Omental fat pad (tissue), 4 donors: ENCODE measurements at places on chromosomes 5 and 9. TPM values are rescaled to one million over a fixed set of nuclear protein-coding genes. Genes with fewer than 3 reads are reported as not detected.

ZBTB26 gene
- 3.1 TPM for total RNA-seq

- no peak for DNase-seq
Observed at GRCh38 chr9:35335164-35335563, 154.7 kb upstream of the RUSC2 start.

MATR3 gene
- 222 TPM for total RNA-seq

- peak; percentile 37 for DNase-seq
Observed at GRCh38 chr5:143402553-143403333, 743 bp downstream of the NR3C1 start.

SLC45A2 gene
- not detected for total RNA-seq

DNA sequence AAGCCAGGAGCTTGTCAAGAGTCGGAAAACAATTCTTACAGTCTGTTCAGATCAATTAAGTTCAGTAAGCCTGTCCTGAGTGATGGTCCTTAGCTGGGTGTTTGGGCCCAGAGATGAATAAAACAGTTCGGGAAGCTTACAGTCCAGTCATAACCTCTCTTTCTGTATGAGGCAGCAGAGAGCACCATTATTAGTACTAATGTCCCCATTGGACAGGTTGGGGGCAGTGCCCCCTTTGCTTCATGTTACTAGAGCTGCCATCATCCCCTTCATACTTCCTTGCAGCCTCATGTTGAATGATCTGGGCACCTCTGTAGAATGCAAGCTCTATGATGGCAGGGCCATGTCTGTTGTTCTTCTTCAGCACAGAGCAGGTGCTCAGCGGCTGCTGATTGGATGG is 9.8 kb downstream of the DOCK2 start:
- no peak for DNase-seq

DNA sequence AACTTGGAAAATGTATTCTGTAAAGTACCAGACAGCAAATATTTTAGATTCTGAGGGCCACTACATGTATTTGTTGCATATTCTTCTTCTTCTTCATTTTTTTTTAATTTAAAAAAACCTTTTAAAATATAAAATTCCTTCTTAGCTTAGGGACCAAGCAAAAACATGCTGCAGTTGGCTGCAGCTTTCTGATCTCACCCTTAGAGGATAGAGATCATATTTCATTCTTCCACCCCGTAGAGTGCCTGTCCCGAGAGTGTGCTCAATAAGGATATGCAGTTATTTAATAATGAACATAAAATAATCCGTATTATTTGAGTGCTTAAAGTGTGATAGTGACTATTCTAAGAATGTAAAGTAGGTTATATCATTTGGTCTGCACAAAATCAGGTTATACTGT is 204.2 kb upstream of the CD180 start:
- no peak for DNase-seq

DNA sequence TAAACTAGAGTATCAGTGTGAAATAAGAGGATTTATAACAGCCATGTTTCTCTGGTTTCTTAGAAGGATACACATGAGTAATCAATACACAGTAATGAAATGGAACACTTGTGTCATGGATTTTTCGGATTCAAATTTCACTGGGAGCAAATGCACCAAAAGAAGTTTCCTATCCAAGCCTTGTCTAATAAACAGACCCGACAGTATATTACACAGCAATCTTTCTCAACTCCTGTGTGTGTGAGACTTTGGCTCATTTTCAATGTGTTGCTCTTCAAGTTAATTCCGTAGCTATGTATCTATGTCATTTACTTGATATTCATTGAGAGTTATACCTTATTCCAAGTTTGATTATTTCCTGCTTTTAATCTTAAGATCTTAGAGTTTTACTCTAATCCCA is 930.2 kb downstream of the MAT2B start:
- DNase-seq = no peak

GPX8 gene
- total RNA-seq = 30.9 TPM

NEUROG1 gene
- total RNA-seq = not detected

GRCh38 chr9:38244971-38245370 is 147.5 kb upstream of the ALDH1B1 start:
- no peak for DNase-seq

CDH9 gene
- not detected for total RNA-seq

GRCh38 chr5:130955041-130955440 is 210.0 kb downstream of the HINT1 start:
- DNase-seq = no peak

ECM2 gene
- 51.0 TPM for total RNA-seq

DNA sequence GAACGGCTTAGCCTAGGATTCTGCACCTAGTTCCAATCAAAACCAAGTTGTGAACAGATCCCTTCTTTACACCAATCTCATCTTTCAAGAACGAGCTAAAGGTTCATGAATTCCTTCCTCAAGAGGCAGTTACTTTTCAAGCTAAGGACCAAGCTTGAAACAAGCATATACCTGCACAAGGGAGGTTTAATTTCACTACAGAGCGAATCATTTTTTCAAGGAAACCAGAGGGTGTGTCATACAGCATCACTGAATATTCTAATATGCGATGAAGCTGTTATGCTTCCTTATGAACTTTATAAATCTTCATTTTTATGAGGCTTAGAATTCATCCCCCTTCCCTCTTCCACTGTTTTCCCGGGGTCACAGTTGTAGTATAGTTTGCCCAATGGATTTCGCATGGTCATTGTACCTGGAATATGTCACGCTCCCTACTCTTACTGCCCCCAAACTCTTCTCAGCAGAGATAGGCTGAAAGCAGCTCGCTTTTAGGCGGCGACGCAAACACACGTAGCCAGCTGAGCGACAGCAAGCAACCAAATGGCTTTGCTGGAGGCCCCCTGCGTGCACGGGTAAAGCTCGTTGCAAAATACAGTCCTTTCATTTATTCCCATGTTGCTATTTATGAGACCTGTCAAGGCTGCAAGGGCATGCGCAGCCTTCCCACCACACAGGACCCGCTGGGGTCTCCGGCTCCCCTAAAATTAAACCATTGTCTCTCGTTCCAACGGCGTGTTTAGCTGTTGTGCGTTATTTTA is 832 bp downstream of the LMBRD2 start:
- no peak for DNase-seq

- DNase-seq = no peak
Observed at GRCh38 chr5:154166901-154167791, 23.4 kb upstream of the GALNT10 start.

SARDH gene
- 1.4 TPM for total RNA-seq

- DNase-seq = no peak
Observed at GRCh38 chr5:135342551-135342875, 56.5 kb downstream of the MACROH2A1 start.

DND1 gene
- total RNA-seq = 1.7 TPM

GRCh38 chr5:42745856-42746255 is 10.8 kb upstream of the CCDC152 start:
- DNase-seq = no peak

GRCh38 chr5:61263072-61263471 is 69.0 kb upstream of the ZSWIM6 start:
- DNase-seq = no peak

- no peak for DNase-seq
Observed at GRCh38 chr5:94361832-94362796, 256.3 kb downstream of the KIAA0825 start.

FAM169A gene
- 0.19 TPM for total RNA-seq

DNA sequence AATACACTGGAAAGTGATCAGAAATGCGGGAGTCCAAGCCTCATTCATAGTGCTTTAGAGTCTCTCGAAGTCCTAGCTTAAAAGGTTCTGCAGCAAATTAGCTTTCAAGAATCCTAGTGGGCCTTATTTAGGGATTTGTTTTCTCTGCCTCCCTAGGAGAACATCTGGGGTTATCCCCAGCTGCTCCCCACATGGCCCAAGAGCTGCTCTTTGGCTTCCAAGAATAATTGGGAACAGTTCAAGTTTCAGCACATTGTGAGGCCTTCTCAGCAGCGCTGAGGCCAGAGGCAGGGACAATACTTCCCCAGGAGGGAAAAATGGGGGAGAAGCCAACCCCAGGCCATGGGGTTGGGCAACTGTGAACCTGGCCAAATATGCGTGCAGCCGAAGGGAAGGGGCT is 108.7 kb downstream of the LIFR start:
- DNase-seq = no peak

TUSC1 gene
- total RNA-seq = 30.5 TPM

C9orf152 gene
- total RNA-seq = not detected

DNA sequence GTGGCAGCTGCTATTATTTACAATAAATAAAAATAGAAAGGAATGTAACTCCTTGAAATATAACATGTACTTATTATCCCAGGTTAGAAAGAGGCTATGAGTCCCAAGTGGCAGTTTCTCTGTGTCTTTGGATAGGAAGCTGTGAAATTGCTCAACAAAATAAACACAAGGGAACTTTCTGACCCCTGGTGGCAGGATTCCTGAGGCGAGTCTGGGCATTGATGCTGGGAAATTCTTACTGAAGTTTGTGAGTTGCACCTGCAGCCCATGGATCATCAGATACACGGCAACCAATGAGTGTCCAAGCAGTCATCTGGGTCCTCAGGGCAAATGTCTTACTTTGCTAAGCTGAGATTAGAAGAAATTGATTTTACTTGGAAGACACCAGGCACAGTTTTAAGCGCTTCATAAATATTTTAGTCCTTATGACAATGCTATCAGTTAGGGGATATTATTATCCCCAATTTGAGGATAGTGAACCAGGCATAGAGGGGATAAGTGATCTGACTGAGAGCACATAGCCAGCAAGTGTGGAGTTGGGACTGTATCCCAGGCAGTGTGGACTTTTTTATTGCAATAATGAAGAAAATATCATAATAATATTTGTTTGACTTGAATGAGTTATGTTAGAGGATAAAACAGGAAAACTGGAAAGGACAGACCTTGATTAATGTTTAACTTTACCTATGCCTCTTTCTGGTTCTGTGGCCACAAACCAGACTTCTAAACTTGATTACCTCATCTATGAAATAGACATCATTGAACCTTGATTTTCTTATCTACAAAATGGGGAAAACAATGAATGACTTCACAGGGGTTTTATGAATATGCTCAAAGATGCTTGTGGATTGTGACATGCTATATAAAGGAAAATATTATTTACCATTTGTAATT is 265.5 kb upstream of the ADAMTSL1 start:
- DNase-seq = no peak

- DNase-seq = no peak
Observed at GRCh38 chr5:69502767-69503488, 10.3 kb downstream of the OCLN start.

- no peak for DNase-seq
Observed at GRCh38 chr5:170860818-170861666, 776 bp upstream of the RANBP17 start.

DNA sequence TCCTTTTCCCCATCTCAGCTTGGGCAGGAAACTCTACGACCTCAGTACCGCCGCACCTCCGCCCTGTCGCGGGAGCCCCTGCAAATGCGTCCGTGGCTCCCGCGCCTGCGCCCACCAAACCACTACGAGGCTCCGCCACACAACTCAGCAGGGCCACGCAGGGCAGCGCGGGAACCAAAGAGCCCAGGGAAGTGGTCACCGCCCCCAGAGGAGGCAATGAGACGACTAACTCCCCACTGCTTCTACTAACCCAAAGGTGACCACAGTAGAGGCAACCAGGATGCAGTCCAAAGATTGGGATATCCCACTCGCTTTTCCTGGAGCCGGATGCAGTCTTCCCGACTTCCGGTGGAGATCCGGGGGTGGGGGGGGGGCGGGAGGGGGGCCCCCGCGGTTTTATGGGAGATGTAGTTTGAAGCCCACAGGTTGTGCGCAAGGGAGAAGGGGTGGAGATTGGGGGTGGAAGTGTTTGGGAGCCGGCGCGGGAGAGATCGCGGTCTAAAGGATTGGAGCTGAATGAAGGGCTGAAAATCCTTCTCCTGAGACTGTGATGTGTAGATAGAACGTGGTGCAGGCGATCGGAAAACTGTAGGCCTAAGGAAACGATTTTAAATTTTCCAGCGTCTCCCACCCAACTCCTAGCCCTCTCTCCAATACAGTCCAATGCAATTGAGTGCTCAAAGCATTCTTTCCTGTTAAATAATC is at the start of gene NUDT12:
NUDT12 (minus strand) TSS at position 337 of the 705 bp plus-strand sequence. CDS start 2,541 bp downstream, outside the sequence.
- DNase-seq = peak; percentile 46

DNA sequence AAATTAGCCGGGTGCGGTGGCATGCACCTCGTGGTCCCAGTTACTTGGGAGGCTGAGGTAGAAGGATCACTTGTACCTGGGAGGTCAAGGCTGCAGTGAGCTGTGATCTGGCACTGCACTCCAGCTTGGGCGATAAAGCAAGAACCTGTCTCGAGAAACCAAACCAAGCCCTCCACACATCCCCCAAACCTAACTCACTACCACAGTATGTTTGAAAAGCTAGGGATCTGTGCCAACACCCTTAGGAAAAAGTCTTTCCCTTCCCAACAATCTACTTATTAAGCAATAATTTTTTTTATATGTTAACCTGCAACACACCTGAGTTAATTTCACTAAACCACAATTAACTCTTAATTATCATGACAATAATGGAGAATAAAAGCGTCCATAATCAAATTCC is 2.2 kb downstream of the UBTD2 start:
- DNase-seq = no peak

GRCh38 chr9:20030221-20030620 is 241.4 kb upstream of the SLC24A2 start:
- DNase-seq = no peak

- DNase-seq = no peak
Observed at GRCh38 chr9:132020272-132020671, 59.4 kb downstream of the MED27 start.

SPINK7 gene
- not detected for total RNA-seq

ACER2 gene
- 10.4 TPM for total RNA-seq

- no peak for DNase-seq
Observed at GRCh38 chr9:71549023-71549422, 219.3 kb downstream of the CEMIP2 start.

DNA sequence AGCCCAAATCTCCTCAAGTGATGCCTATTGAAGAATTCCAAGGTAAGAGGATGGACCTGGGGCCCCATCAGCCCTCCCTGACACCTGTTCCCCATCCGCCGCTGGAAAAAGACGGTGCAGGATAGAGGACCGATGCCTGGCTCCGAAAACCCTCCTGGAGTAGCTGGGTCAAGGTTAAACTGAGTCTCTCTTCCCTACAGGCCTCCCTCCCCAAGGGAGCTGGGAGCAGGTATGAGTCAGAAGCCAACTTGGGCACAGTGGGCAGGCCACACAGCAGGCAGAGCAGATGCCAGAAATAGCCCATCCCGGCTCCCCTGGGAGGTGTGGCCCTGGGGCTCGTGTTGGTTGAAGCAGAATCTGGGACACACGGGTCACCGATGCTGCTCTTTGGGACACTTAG is 75.6 kb downstream of the NTNG2 start:
- DNase-seq = no peak

GRCh38 chr9:113868501-113868900 is 7.6 kb upstream of the ZNF618 start:
- no peak for DNase-seq

DNA sequence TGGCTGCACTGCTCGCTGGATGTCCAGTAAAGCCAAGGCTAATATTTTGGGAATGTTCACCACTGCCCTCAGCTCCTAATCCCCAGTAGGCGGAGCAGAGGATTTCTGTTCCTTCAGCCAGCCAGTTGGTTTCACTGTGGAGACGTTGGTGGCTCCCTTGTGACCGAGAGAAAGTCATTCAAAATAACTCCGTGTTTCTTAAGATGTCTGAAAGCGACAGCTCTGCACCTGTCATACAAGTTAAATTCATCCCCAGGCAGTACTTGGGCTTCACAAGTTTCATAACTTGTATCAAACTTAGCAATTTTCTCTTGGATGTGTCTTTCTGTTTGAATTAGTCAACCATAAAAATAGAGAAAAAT is 382 bp upstream of the CDKN2B start:
- no peak for DNase-seq

GRCh38 chr5:133849116-133849515 is 119.3 kb downstream of the C5orf15 start:
- DNase-seq = no peak
